ENCODE measurements at places on chromosomes 6 and 20.

GRCh38 chr6:158411998-158412397, 99.7 kb downstream of the TULP4 start:
- DNase-seq = no peak

- DNase-seq = no peak
These were observed 131.1 kb downstream of the TBXT start for GRCh38 chr6:166036316-166037095.

DNA sequence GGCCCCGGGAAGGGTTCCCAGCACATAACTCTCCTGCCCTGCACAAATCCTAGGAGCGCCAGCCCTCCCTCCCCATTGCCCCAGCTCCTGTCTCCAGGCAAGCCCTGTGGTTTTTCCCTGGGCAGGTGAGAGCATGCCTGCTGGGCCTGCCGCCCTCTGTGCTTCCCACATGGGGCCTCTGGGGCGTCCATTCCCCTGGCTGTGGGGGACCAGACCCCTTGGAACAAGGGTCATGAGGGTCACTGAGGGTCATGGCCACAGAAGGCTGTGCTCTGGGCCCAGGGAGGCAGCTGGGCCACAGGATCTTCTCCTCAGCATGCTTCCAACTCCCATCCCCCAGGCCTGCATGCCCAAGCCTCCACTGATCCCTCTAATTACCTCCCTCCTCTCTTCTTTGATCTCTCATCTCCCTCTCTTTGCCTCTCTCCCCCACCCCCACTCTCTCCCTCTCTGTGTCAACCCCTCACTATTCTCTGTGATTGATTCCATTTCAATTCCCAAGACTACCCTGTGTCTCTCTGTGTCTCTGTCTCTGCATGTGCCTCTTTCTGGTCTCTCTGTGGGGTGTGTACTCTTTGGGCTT, 6.1 kb downstream of the MDFI start:
- no peak for DNase-seq

GRCh38 chr6:17622144-17622543, 22.0 kb downstream of the FAM8A1 start:
- DNase-seq = no peak

DNA sequence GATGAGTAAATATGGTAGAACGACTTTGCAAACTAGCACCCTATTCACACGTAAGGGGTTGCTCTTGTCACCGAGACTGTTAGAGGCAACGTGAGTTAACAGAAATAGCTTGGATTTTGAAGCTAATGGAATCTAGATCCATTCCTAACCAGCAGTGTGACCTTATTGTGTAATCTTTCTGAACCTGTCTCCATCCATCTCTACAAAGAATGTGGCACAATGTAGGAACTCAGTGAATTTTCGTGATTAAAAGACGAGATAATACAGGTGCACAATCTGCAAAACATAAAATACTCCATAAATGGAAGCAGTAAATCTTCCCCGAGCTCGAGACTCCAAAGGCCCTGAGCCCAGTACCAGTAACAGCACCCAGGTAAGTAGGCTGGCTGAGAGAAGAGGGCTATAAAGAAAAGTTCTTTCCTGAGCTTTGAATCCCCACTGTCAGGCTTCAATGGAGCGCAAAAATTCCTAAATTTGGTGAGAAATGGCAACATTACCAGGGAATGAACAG, 801 bp upstream of the KIFC1 start:
- DNase-seq = no peak

DNA sequence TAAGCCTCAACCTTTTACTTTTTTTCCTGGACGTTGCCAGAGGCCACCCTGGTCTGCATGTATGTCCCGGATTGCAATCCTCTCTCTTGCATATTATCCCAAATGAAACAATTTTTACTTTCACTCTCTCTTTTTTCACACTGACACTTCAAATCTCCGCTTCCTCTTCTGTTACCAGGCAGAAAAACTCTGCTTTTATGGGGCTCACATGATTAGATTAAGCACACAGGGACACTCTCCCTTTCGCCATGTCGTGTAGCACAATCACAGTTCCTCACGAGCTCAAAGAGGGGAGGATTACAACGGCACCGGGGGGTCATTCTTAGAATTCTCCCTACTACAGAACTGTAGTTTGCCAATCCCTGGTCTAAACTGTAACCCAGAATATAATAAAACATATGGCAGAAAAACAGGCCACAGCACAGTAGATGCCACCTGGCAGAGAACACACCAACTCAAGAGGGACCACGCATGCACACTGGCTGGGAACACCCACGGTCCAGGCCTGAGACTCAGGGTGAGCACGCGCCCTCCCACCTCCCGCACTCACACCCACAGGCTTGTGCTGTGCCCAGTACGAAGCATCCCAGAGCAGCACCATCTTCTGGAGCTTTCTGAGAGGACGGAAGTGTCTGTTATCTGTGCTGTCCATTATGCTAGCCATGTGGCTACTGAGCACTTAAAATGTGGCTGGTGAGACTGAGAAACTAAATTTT, 288.7 kb downstream of the KIF16B start:
- no peak for DNase-seq

DNA sequence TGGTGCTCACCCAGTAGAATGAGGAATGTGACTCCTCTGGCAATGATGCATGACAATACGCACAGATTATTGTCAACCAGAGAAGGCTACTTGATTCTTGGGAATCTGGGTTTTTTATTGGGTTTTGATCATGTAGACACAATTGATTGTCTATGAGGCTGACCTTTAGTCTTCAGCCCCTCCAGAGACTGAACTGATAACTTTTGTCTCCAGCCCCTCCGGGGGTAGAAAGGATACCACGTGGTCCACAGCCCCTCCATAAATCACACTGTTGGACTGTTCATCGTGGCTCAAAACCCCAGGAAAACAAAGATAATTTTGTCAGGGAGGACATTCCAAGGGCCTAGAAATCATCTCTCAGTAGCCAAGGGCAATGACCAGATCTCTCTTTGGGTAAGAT, 57.5 kb upstream of the ADGRF5 start:
- no peak for DNase-seq

- no peak for DNase-seq
These were observed 40.1 kb upstream of the ZBP1 start for GRCh38 chr20:57660181-57660921.

GRCh38 chr6:18477301-18477941, 90.3 kb downstream of the RNF144B start:
- peak; percentile 9 for DNase-seq

- no peak for DNase-seq
These were observed 108.3 kb downstream of the CARMIL1 start for GRCh38 chr6:25387483-25387882.

GRCh38 chr20:57323034-57323433, 6.6 kb upstream of the SPO11 start:
- no peak for DNase-seq

DNA sequence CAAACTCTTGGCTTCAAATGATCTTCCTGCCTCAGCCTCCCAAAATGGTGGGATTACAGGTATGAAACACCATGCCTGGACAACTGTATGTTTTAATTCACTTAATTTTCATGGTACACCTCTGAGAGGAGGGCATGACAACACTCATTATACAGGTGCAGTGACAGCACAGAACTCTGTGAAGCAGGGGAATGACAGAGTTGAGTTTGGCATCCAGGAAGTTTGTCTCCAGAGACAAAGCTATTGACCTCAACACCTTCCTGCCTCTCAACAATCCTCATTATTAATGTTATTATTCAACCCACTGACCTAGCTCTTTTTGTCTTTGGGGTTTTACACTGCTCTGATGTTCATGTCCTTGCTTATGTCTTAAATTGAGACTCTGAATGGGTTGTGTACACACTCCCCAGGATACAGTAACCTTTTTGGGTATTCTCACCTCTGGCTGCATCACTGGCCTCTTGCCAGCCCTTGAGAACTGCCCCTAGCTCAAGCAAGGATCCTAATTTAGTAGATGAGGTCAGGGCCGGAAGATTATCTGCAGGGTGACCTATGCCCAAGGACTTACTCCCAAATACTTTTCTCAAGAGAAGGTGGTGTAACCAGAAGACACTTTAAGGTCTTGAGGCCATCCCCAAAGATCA, 13.0 kb upstream of the IER3 start:
- no peak for DNase-seq

DNA sequence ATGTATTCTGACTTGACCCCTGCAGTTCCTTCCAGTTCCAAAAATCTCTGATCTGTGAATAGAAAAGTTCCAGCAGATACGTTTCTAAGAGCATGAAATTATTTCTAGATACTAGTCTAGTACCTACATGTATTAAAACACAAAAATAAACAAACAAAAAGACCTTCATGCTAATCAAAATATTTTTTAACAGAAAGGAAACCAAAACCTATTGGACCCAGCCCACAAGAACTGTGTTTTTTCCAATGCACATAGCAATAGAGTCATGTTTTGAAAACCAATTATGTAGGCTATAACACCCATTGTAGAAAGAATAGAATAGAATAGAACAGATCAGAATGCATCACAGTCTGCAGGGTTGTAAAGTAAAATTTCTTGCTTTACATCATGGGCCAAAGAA, 158.6 kb upstream of the TNFAIP3 start:
- no peak for DNase-seq

DNA sequence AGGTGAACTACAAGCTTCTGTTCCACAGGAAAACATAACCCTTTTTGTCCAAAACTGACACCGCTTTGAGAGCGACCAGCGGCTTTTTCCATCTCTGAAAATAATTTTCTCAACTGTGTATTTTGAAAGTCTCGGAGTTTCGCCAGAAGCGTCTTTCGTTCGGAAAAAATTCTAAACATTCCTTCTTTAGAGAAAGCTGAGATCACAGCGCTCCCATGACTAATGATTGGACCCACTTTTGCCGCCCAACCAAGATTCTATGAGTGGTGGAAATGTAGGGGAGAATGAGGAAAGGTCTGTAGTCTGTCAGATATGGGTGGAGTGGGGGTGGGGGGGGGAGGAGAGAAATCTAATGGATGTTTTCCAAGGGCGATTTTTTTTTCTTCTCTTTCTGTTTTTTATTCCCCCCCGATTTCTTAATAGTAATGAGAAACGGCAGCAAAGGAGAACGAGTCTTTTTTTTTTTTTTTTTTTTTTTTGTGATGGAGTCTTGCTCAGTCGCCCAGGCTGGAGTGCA, 189.3 kb downstream of the TRIM27 start:
- no peak for DNase-seq

- no peak for DNase-seq
These were observed 49.8 kb downstream of the EDN1 start for GRCh38 chr6:12339808-12340487.

- DNase-seq = no peak
These were observed 32.8 kb upstream of the PTPN1 start for GRCh38 chr20:50477239-50477872.

- DNase-seq = no peak
These were observed 262.3 kb downstream of the ZNF217 start for GRCh38 chr20:53331151-53331973.
